Esophagus squamous epithelium (tissue), 5 donors: ENCODE measurements at places on chromosomes 11 and 22.

GRCh38 chr11:8231979-8232378 lies 31.7 kb downstream of the LMO1 start:
- DNase-seq, result no peak

DNA sequence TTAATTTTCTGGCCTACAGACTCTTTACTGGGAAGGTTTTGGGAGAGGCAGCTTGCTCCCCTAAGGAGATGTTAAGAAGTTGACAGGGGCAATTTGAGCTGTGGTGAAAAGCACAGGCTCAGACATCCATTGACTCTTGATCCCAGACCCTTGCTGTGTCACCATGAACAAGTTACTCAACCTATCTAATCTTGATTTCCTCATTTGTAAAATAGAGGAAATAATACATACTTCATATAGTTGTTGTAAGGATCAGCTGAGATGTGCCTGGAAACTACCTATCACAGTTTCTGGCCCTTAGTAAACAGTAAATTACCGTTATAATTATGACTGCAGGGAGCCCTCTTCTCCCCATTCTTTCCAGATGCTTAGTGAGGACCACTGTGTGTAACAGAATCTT lies 16.6 kb upstream of the SCGB1D4 start:
- DNase-seq, result no peak

GRCh38 chr11:107598225-107599139 lies 7.5 kb downstream of the ELMOD1 start:
- no peak for DNase-seq

GRCh38 chr11:61637277-61637676 lies 42.9 kb upstream of the DAGLA start:
- no peak for DNase-seq

- no peak for DNase-seq
Observed at GRCh38 chr22:45227645-45228400, 12.9 kb downstream of the KIAA0930 start.
